ENCODE measurements at places on chromosomes 4 and X.

- DNase-seq = peak; percentile 38
These were observed 20.4 kb downstream of the POF1B start for GRCh38 chrX:85359051-85359450.

- DNase-seq = no peak
These were observed 41.2 kb upstream of the RNF150 start for GRCh38 chr4:141174457-141174856.

- no peak for DNase-seq
These were observed 160.7 kb upstream of the LDB2 start for GRCh38 chr4:17058916-17059741.

GRCh38 chr4:15239866-15240265 is 188.0 kb upstream of the C1QTNF7 start:
- no peak for DNase-seq

DNA sequence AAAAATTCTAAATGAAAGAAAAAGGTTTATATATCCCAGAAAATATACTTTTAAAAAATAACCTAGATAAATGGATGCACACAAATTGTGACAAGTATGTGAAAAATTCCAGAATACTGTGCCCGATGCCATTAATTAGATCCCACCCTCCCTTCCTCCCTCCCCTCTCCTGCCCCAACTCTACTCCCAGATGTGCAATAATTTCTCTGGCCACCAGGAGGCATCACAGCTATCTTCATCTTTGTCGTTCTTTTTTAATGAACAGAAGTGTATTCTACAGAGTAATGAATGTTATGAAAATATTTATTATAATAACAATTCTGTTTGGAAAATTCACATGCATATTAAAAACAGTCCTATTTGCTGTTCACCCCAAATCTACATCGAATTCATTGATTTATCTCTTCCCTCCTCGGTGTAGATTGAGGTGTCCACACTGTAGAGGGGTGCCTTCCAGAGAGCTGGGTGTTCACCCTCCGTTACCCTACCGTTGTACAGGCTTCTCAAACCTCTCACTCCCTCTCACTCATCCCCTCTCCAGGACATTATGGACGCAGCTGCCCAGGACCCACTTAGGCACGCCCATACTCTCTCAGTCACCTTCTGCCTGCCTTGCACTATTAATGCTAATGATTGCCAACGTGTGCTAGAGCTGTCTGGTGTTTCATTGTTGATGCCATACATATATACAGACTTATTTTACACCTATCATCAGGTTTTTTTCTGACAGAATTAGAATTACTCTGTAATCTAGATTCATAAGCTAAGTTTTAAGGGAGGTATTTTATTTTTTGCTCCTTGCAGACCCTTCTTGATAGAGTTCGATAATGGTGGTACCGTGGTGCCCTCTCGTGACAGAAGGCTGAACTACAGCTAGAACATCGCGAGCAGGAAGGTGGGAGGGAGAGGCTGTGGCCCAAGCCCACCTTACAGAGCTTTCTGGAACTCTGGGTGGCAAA is 14.1 kb downstream of the RAB40AL start:
- DNase-seq = peak; percentile 44

DNA sequence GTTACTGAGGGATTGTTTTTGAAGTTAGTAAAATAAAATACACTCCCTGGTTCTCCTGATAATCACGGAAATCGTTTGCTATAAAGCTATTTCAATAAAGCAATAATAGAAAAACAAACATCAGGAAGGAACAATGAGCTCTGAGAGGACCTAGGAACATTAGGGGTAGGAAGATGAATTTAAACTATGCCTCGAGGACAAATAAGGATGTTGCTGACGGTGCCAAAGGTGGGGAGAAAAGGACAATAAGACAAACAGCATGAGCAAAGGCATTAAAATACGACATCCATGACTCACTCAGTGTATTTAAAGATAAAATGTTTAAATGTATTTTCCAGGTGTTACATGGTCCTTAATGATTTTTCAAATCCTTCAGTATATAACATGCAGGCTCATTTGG is 110.3 kb downstream of the MTNR1A start:
- peak; percentile 47 for DNase-seq

Data from transverse colon (tissue), 4 donors.